ENCODE measurements at places on chromosomes 12 and 14.

- DNase-seq = peak; percentile 84
Measured at GRCh38 chr14:55107766-55108554, 21.1 kb upstream of the LGALS3 start.

GRCh38 chr12:19700969-19701368 lies 261.7 kb downstream of the AEBP2 start:
- DNase-seq = no peak

DNA sequence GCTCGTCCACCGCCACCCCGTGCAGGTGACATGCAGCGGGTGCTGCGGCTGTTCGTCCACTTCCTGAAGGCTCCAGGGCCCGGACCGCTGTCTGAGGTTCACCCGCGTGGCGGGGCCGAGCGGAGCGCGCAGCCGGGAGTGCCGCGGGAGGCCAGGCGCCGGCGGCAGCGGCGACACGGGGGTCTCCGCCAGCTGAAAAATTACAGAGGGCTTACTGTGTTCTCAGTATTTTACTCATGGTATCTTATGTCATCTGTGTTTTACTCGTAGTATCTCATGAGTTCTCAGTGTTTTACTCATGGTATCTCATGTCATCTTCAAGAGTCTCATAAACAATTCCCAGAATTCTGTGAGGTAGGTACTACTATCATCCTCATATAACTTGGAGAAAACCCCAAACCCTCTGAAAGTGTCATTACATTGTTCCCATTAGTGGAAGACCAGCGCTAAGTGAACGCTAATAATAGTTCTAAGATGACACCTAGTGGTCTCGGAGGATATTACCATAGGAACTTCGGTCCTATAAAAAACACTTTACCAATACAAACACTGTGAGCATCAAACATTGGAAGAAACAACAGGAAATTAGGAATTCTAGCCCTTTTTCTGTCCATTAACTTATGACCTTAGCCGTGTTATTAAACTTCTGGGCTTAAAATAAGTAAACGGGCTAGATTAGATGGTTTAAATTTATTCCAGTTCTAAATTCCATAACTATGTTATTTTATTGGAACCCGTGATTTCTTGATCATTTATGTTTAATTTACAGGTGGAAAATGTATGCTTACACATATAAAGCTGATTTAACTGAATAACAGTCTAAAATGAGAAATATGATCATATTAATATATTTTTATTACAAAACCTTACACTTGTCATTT lies 32.4 kb downstream of the AK7 start:
- peak; percentile 60 for DNase-seq

DNA sequence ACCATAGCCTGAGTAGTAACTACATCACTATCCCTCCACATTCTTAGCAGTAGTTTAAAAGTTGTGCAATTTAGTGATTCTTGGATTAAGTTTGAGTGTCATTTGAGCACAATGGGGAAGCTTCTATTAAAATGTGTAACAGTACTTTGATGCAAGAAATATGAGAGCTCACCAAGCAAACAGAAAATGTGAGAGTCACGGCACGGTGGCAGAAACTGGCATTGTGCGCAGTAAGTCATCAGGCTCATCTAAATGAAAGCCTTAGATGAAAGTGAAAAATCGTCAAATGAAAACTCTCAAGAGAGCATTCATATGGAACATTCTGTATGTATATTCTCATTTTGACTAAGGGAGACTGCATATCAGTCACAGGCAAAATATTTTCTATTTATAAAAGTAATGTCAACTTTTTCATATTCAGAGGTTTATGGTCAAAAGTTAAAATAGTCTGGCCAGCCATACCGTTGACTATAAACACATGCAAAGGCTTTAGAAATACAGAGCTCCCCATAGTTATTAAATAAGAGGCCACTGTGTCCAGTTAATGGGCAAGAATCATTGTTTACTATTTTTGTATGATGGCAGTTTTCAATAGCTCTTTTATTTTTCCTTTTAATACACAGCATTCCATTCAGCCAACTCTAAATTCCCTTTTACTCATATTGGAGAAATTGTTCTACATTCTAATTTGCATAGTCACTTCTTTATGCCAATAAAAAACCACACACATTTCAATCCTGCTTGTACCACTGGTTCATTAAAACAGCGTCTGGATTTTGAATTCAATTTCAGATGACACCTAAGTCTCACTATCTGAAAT lies 167.9 kb downstream of the PRKD1 start:
- DNase-seq = no peak

- DNase-seq = no peak
Measured at GRCh38 chr12:7093892-7094291, 1.6 kb upstream of the C1R start.

DNA sequence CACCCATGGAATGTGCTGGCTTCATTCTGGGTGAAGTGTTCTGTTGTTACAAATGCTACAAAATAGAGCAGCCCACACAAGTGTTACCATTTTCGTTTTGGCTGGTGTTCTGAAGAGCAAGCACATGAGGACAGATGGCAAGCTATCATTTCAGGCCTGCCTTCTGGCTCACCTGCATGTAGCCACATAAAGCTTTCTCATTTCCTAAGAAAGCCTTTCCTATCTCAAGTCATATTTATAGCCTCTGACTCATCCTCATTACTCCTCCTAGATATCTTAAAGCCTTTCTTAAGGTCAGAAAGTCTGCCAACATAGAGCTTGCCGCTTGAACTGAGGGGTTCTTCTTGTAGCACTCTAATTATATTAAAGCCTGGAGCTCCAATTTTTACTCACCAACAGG lies 89.0 kb downstream of the PTPRR start:
- DNase-seq = no peak
